ENCODE measurements at places on chromosomes 2 and 18.

GRCh38 chr18:66136039-66136438, 385.2 kb downstream of the CDH7 start:
- DNase-seq = no peak

- DNase-seq = no peak
These were observed 73.7 kb downstream of the PXDN start for GRCh38 chr2:1670636-1671035.

DNA sequence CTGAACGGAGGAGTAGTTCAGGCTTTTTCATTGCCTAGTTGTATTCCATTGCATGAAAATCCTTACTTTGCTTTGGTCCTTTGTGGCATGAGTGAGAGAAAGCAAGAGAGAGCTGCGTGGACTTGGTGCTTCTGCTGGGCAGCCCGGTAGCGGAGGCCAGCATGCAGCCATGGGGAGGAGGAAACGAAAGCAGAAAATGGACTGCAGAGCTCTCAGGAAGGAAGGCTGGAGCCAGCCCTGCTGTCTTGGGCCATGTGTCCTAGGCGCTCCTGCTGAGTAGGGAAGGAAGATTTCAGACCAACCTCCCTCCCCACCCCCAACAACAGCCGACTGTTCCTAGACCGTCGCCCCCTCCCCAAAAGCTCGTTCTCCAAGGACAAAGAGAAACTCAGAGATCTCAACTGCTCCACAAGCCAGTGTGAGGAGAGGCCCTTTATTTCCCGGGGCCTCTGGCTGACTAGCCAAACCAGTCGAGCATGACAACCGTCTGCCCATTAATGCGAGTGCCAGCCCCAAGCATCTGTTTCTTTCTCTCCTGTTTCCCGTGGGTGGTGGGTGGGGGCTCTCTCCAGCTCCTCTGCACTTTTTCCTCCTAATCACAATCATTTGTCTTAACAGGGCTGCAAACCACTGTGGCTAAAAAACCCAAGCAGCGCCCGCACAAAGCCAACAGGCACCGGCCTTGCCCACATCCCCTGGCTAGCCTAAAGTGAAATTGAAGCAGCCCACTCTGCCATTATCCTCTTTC, 66.8 kb upstream of the FZD7 start:
- DNase-seq = no peak

GRCh38 chr2:144215701-144216675, 303.9 kb downstream of the ZEB2 start:
- no peak for DNase-seq

DNA sequence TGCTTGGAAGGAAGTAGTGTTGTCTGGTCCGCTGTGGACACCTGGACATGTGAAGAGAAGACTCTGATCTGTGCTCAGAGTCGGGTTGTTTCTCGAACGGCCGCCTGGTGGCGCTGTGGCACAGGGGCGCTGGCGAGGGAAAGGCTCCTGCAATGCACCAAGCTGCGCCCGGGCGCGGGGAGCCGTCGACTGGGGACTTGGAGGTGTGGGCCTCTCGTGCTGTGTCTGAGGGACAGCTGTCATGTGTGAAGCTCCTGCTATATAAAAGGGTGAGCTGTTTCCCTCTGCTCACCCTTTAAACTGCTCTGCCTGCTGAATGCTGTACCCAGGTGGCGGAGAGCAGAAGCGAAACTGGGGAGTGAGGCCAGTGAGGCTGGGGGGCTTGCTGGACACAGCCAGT, 44.0 kb downstream of the GNAL start:
- peak; percentile 36 for DNase-seq

DNA sequence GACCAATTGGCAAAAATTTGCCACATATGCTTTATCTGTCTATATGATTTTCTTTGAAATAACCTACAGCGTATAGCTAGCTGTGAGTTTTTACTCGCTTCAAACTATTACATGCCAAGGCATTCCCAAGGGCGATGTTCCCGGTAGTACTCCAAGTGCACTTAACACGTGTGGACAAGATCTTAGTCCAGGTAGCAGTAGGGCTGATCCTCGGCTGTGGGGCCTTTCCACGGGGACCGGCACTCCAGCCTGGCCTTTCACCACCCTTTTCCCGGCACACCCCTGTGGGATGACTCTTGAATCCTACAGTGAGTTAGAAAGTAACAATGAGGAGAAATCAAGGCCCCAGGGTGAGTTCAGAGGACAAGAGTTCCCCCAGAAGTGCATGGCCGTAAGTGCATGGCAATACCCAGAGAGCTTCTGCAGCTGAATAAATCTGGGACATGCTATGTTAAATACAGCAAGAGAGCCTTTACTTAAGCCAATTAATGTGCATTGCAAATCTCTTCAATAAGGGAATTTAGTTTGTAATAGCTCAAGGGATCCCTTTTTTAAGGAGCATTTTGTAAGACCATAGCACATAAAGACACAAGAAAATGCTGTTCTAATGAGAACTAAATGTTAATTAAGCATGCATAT, 26.4 kb downstream of the CHMP1B start:
- DNase-seq = no peak

- DNase-seq = no peak
These were observed 20.4 kb downstream of the ZNF2 start for GRCh38 chr2:95185973-95186372.

- DNase-seq = no peak
These were observed 16.3 kb upstream of the ATOH8 start for GRCh38 chr2:85737481-85737880.

DNA sequence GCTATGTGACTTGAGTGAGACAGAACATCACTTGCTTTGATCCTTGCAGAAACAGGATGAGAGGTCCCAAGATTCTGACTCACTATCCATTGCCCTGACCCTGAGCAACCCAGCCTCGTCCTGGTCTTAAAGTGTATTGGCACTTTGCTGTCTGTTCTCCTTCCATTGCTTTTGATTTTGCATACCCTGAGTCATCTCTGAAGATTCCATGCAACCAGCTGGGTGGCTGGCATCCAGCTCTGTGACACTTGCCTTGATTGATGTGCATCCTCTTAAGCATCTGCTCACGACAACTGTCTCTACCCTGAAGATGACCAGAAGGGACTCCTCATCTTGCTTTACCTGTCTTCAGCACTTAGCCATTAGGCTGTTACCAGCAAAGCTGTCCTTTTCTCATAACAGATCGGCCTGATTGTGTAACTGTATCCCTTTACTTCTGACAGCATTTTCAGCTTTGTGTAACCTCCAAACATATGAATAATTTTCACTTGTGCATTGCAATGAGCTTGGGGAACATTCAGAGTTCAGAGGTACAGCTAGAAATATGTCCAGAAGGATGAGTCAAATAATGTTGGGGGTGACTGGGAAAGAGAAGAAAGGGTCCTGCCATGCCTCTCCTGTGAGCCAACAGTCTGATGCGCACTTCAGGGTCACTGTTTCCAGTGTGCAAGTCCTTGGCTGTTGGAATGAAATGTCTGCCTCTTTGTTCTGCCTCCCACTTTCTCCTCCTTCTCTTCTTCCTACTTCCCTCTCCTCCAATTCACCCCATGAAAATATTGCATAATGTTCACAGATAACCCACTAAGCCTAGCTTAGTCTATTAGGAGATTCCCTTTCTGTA, 249.7 kb upstream of the OSR1 start:
- no peak for DNase-seq

DNA sequence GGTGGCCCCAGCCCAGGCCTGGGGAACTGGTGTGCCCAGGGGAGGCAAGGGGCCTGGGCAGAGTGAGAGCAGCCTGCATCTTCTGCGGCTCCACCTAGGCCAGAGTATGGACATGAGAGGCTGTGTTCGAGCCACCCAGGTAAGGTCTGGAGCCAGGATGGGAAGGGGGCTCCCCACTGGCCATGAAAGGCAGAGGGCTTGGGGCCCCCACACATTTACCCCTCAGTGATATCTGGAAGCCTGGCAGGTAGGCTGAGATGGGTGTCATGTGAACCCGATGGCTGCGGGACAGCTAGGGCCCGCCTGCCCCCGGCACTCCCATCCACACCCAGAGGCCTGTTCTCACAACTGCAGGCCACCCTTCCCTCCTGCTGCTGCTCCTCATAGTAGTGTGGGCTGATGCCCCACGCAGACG, 13.2 kb downstream of the ADRA2B start:
- DNase-seq = no peak

- no peak for DNase-seq
These were observed 662.9 kb downstream of the ZEB2 start for GRCh38 chr2:143856978-143857377.

- no peak for DNase-seq
These were observed 15.2 kb downstream of the CDKL4 start for GRCh38 chr2:39228413-39229209.

- no peak for DNase-seq
These were observed 187.2 kb downstream of the BCL11A start for GRCh38 chr2:60366135-60366712.

DNA sequence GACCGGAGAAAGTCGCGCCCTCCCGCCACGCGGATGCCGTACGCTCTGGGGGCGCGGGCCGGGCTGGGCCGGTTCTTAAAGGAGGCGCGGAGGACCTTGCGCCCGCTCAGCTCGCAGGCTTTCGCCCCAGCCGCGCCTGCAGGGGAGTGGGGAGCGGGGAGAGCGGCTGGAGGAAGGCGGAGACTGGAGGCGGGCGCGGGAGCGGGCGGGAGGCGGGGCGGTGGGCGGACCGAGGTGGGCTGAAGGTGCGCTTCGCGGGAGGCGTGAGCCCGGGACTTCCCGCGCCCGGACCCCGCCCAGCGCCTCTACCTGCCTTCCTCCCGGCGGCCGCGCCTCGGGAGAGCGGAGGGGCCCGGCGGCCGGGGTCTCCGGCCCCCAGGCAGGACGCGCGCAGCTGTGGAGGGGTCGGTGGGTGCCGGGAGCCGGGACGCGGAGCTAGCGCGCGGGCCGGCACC, at the start of gene ADRA2B:
Gene ADRA2B (minus strand): TSS at position 148 of the 455 bp plus-strand sequence. CDS start 422 bp downstream, outside the sequence.
- peak; percentile 66 for DNase-seq

- DNase-seq = no peak
These were observed 11.5 kb downstream of the IGFBP5 start for GRCh38 chr2:216683846-216684245.

DNA sequence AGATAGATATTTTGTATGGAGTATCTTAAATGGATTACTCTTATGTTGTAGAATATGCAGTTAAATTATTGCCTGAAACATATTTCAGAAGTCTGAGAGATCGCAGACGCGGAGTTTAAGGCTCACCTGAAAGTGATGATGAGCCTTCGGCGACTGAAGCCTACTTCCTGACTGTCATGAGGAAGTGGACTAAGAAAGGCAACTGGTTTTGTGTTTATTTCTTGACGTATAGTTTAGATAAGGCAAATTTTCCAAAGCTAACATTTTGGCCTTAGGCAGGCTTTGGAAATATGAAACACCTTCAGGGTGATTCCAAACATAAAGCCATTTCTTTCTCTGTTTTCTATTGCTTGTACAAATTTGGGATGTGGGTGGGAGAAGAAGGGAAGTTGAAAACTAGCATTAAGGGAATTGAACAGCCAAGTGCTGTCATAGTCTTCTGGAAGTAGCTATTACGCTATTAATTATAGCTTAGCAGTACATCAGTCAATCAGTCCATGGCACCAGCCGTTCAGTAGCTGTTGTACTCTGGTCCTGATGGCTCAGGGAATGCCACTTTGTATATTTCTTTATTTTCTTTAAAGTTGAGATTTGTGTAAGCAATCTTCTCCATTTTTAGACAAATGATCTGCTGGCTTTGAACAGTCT, 1.5 kb downstream of the GRHL1 start:
- DNase-seq = no peak

DNA sequence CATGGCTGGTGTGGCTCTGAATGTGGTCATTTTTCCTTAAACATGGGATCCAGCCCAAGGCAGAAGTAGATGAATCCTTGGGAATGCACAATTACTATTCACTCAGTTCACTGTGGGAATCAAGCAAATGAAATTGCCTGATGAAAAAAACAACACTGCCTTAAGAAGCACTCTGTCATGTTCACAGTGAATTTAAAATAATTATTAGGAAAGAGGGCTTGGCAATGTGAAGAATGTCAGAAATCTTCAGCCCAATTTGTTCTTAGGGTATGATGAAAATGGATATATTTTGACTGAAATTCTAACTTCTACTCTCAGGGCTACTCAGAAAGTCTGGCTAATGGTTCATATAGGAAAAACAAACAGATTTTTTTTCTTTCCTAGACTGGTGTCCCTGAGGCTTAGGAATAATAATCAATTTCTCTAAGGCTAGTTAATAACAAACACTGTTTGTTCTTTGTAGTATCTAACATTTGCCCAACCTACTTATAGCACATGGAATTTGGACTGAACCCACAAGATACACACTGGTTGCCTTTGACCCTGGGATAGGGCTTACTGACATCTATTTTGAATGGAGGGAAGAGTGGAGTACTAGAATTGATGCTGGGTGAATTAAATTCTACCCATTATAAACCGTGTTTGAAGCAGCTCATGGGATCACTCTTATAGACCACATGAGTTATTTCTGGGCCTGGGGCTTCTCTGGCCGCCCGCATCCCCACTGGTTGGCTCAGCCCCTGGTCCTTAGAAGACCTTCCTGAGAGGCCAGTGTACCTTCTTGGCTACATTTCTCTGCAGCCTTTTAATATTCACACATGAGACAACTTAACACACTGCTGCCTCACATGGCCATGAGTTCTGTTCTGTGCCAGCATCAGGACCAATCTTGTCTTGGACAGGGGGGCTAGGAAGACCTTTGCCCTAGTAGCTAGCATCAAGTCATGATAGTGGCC, 8.3 kb upstream of the MRPL33 start:
- no peak for DNase-seq

GRCh38 chr2:200242570-200242969, 63.9 kb upstream of the SPATS2L start:
- no peak for DNase-seq

DNA sequence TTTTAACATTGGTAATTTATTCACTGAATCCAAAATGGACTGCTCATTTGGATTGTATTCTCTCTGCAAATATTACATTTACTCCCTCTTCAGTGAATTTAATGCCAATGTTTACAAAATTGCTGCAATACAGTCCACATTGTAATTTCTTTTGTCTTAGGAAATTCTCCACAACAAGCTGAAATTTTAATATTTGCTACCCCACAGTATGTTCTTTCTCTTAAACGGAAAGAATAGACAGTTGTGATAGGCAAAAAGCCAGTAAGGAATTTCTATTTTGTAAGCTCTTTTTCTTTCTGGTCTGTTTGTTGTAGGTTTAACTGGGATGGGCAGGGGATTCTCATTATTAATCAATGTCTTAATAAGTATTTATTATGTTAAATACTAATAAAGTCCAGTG, 92.0 kb downstream of the CSRNP3 start:
- DNase-seq = no peak

DNA sequence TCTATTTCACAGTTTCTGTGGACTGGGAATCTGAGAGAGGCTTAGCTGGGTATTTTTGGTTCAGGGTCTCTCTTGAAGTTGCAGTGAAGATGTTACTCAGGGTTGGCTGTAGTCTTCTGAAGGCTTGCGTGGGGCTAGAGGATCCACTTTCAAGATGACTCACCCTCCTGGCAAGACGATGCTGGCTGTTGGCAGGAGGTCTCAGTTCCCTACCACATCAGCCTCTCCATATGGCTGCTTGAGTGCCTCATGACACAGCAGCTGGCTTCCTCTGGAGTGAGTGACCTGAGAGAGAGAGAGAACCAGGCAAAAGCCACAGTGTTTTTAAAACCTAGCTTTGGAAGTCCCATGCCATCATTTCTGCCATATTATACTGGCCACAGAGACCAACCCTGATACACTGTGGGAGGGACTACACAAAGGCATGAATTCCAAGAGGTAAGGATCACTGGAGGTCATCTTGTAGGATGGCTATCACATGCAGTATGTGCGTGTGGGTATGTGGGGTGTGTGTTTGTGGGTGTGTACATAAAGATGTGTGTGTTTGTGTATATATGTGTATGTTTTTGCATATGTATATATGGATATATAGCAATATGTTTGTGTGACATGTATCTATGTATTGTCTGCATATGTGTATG, 25.1 kb downstream of the DNPEP start:
- no peak for DNase-seq

- no peak for DNase-seq
These were observed 48.0 kb downstream of the SFXN5 start for GRCh38 chr2:73023497-73023896.

Data from stimulated activated CD8-positive, alpha-beta memory T cell treated with anti-CD3 and anti-CD28 coated beads, Interleukin-7, amount 100 ng/mL, for 1 hour (primary cell).